ENCODE measurements at places on chromosomes 7 and 10.

GRCh38 chr7:127158659-127159058 is 94.1 kb downstream of the GRM8 start:
- DNase-seq = no peak

DNA sequence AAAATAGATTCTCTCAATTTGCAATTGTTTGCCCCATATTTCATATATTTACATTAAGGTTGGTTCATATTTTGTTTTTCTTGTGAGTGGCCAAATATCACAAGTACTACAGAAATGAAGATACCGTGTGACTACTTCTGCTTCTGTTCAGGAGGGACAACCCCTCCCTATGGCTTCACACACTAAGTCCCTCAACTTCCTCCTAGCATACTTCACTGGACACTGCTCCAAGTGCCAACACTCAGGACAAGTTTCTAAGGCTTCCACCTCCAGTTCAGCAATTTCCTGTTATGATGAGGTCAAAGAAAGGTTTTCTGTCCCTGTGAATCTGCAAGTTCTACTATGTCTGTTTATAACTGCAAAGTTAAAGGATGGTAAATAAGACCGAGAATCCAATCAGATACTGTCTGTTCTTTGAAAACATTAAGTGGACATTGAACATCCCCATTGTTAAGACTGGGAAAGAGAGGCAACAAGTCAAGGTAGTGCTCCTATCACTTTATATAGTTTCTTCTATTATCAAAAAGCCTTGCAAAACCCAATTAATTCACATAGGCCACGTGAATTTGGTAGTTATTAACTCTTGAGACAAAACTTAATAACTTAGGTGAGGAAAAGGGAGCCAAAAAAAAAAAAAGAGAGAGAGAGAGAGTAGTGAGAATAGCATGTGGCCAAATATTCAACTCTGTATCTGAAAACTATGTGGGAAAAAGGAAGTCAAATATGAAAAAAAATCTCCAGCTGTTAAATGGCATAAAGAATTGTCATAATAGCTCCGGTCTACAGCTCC is 81.3 kb upstream of the DKK1 start:
- peak; percentile 24 for DNase-seq

- DNase-seq = no peak
Measured at GRCh38 chr7:151648429-151648828, 128.7 kb upstream of the RHEB start.

DNA sequence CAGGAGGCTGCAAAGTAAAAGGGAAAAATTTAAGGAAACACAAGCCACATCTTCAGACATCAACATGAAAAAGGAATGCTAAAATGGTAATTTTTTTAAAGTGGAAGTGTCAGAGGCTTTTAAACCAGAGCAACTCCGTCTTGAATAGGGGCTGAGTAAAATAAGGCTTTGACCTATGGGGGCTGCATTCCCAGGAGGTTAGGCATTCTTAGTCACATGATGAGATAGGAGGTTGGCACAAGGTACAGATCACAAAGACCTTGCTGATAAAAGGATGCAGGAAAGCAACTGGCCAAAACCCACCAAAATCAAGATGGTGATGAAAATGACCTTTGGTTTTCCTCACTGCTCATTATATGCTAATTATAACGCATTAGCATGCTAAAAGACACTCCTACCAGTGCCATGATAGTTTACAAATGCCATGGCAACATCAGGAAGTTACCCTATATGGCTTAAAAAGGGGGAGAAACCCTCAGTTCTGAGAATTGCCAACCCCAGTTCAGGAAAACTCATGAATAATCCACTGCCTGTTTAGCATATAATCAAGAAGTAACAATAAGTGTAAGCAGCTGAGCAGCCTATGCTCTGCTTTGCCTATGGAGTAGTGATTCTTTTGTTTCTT is 128.3 kb downstream of the SKAP2 start:
- DNase-seq = no peak

GRCh38 chr10:26508016-26508415 is 69.9 kb downstream of the APBB1IP start:
- DNase-seq = no peak

- DNase-seq = no peak
Measured at GRCh38 chr10:58502956-58503355, 9.7 kb upstream of the BICC1 start.

- DNase-seq = no peak
Measured at GRCh38 chr10:16867556-16867955, 50.3 kb upstream of the RSU1 start.

DNA sequence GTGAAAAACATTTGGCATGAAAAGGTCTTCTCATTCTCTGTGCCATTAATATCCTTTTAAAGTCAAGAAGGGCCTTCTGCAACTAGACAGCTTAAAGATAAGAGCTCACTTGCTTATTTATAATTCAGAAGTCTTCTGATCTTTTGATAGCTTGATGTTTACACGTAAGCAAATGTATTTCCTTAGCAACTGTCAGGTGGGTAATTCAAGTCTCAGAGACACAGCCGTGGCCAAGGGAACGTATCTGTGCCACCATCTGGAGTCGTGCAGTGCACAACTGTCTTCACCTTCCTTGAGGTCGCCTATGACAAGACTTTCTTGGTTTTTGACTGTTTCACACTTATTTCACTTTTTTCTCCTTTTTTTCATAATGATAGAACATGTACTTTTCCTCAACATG is 4.0 kb upstream of the NEBL start:
- no peak for DNase-seq

- DNase-seq = no peak
Measured at GRCh38 chr7:81040496-81040895, 121.6 kb upstream of the SEMA3C start.

GRCh38 chr10:67297637-67298181 is 371.9 kb downstream of the LRRTM3 start:
- DNase-seq = no peak

DNA sequence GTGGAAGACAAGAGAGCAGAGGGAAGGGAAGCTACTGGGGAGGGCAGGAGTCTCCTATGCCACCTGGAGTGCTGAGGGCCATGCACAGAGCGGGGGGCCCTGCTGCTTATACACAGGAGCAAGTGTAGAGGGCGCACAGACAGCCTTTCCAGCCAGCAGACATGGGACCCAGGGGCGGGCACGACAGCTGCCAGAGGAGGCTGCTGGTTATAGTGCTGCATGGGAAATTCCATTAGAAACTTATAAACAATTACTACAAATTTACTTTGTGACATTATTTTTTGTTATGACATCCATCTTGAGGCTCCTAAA is 90.5 kb downstream of the WDFY4 start:
- DNase-seq = no peak

- DNase-seq = no peak
Measured at GRCh38 chr10:122492999-122493481, 31.7 kb downstream of the HTRA1 start.

- no peak for DNase-seq
Measured at GRCh38 chr7:45702751-45703150, 128.6 kb downstream of the ADCY1 start.

DNA sequence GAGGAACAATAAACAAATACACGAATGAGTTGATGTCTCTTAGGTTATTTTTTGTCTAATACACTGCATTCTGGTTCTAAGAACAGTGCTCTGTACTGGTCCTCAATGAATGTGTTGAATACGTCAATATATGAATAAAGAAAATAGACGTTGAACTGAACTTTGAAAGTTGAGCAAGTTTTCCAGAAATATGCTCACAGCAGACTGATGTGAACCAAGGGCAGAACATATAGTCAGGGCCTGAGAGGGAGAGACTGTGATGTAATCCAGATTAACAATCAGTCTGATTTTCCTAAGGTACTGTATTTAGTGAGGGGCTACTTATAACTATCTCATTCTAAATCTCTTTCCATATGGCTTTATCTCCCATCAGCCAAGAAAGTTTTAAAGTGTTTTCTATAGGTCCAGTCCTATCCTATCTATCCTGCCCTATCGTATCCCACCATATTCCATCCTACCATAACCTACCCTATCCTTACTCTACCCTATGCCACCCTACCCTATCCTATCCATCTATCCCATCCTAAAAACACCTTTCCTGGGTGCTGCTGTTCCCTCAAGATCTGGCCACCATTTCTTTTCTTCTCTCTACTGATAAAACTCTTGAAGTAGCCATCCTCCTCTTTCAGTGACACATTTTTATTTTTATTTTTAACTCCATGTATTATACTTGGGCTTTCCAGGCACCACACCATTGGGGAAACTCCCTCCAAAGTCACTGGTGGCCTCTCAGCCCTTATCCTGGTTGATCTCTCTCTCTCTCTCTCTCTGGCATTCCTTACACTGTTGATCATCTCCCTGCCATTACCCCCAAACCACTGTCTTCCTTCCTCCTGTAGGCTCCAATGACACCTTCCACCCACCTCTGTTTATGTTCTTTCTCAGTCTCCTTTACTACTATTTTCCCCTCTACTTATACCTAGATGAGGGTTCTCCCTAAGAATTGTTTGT is 212.3 kb upstream of the SLC26A5 start:
- no peak for DNase-seq

GRCh38 chr10:84593506-84593905 is 265.1 kb downstream of the CCSER2 start:
- DNase-seq = no peak

DNA sequence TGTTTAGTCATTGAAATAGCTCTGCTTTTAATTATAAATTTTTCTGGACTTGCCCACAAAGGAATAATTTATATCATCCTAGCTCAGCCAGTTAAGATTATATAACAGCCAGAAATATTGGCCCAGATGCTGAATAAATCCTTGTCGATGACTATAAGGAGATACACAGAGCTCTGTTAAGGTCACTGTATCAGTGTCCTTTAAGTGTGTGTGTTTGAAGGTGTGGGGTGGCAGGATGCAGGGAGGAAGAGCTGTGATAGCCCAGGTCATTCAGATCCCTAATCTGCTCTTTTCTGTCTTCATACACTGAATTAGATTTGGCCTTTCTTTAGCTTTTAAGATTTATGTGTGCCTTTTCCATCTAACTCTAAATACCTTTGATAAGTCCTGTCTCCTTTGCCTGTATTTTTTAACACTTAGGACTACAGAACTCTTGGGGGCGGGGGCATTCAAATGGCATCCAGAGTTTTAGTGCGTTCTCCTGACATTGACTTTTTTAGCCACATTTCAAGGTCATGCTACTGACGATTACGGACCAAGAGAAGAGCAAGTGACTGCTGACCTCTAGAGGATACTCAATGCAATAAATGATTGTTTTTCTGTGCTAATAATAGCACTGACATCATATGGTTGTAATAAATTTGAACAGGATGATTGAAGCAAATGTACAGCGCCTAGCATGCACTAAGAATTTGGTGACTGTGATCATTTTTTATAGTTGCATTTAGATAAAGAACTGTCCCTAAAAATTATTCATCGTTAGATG is 172.3 kb downstream of the CACNB2 start:
- DNase-seq = peak; percentile 44

GRCh38 chr7:35593899-35594298 is 101.0 kb downstream of the HERPUD2 start:
- no peak for DNase-seq

DNA sequence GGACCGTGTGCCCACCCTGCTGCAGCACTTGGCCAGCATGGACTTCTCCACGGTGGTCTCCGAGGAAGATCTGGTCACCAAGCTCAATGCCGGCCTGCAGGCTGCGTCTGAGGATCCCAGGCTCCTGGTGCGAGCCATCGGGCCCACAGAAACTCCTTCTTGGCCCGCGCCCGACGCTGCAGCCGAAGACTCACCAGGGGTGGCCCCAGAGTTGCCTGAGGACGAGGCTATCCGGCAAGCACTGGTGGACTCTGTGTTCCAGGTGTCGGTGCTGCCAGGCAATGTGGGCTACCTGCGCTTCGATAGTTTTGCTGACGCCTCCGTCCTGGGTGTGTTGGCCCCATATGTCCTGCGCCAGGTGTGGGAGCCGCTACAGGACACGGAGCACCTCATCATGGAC is 1.4 kb downstream of the RBP3 start:
- DNase-seq = no peak

DNA sequence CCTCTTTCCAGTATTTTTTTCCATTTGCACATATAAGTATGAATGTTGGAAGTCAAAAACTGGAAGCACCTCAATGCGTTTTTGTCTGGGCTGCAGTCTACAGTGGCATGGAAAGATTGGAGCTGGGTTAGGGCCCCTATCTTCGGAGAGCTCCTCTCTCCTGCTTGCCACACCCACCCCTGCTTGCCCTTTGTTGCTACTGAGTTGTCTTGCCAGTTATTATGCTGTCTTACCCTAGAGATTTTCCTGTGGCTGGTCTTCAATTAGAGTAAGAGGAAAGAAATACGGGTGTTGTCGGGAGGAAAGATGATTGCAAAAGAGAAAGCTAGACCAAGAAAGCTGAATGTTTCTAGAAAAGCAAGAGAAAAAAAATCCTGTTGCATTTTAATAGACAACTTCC is 228.9 kb upstream of the CELF2 start:
- no peak for DNase-seq

DNA sequence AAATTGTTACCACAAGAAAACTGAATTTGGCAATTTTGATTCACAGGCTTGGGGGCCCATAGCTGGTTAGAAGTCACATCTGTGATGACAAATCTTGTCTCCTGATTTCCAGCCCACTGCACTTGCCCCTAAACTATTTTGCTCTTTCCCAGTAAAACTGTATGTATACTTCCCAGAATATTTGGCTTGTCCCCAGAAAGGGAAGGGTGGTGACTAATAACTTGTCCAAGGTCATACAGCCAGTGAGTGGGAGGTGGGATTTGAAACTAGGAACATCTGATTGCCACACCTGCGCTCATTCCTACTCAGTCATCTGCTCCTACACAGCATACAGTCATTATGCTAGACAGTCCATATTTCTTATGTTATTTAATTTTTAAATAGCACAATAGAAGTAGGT is 304.5 kb downstream of the SDHAF3 start:
- no peak for DNase-seq

GRCh38 chr10:89710753-89711152 is 9.4 kb downstream of the KIF20B start:
- no peak for DNase-seq

DNA sequence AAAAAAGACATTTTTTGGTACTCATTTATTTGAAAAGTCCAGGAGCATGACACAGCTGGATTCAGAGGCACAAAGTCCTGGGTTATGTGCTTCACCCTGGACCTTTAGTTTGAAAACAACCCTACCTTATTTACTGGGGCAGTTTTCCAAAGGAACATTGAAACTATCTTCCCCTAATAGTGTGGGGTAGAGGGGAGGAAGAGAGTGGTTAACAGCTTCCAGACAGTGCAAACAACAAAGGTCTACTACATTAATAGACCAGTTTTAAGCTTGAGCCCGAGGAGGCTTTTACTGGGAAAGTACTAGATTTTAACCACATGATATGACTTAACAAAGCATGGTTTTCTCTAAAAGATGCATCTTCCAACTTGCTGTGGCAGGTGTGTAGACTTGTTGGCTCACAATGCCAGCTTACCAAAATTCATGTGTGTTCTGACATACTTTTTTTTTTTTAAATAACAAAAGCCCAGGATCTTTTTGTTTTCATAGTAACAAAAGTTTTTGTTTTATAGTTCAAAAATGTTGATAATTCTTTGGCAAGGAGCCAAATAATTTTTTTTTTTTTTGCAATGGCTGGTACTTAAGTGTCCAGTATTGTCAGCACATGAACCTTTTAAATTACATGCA is 1.8 kb downstream of the GSTO1 start:
- no peak for DNase-seq

DNA sequence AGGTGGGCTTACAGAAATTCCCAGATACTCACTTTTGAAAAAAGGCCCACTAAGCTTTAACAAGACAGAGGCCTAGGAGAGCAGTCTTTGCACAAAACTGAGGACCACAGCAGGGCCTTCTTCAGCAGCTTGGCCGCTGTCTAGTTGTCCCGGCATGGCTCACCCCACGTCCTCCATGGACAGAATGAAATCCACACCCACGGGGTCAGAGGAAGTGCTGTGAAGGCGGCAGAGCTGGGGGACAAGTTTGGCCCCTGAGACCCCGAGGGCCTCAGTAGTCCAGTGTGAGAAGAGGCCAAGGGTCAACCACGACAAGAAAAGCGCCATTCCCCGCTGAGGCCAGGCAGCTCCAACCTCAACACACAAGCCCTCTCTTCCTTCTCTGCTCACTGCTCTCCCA is 78.9 kb downstream of the ZRANB1 start:
- DNase-seq = no peak
